ENCODE measurements at places on chromosomes 2 and 18.

DNA sequence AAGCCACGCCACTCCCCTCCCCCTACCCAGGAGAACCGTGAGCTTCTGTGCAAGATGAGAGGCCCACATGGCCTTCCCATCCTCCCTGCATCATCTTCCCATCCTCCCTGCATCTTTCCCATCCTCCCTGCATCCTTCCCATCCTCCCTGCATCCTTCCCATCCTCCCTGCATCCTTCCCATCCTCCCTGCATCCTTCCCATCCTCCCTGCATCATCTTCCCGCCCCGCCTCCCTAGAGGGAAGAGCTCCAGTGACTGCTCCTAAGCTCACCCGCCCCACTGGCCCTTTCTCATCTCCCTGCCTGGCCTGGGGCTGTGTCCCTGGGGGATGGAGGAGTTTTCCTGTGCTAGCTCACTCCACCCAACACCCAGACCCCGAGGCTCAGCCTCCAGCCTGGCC lies 93.3 kb upstream of the ASAP2 start:
- no peak for DNase-seq

- DNase-seq, result no peak
Measured at GRCh38 chr2:129730979-129731378, 248.5 kb upstream of the RAB6C start.

GRCh38 chr2:112728378-112729175 lies 7.8 kb downstream of the NT5DC4 start:
- DNase-seq, result peak; percentile 7

DNA sequence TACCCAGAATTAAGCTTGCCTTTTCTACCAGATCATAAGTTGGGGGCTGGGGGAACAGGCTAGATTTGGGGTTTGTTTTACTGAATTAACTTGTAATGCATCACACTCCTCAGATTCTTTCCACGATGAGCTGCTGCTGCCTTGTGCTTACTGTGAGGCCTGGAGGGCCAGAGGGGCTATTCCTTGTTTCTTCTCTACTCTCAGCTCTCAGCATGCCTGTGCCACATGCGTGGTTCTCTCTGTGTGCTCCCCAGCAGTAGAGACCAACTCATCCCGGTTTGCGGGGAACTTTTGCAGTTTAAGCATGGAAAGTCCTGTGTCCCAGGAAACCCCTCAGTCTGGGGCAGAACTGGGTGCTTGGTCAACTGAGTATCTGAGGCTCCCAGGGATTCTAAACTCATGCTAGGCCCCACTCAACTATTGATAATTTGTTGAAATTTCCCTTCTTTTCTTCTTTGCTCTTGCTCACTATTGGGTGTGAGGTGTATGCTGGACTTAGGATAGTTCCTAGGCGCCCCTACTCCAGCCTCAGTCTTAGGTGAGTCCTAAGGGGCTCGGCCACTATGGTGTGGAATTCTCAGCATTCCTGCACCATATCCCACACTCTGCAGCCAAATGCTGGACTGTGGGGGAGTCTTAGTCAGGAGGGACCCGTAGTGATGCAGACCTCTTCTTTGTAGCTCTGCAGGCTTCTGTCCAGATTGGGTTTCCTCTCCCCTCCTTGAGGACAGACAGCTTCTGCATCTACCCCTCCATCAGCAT lies 63.1 kb downstream of the SRD5A2 start:
- no peak for DNase-seq

- DNase-seq, result no peak
Measured at GRCh38 chr18:49416511-49416910, 43.9 kb downstream of the DYM start.

DNA sequence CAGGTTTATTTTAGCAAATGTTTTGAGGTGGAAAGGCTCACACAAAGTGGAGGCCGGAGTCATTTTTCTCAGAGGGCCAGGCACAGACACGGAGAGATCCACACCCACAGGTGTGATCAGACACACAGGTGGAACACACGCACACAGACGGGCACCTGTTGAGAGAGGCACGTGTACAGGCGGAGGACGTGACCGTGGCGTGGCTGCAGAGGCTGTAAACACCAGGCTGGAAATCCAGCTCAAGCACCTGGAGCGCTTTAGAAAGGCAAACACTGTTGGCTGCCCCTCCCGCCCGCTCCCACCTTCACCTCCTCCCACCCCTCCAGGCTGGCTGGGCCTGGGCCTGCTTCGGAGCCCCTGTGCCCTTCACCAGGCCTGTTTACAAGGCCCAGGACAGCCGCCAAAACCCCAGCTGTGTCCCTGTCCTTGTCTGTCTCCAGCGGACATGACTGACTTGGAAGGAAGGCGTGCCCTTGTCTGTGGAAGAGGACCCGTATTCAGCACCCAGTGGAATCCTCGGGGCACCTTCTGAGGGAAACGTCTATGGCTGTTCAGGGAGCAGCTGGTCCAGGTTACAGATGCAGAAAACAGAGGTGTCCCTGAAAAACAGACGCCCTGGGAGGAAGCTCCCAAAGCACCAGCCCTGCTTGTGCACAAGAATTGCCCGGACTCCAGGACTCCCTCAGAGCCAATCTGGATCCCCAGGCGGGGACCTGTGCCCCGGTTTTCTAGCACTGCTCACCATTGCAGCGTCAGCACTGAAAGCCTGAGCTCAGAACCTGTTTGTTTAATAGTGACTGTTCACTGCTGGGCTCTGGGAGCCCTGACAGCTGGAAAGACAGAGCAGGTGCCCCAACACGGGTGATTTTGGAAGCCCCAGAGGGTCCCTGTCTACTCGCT lies 134.3 kb upstream of the HAAO start:
- DNase-seq, result no peak

- DNase-seq, result no peak
Measured at GRCh38 chr2:45932278-45932975, 281.0 kb downstream of the PRKCE start.

DNA sequence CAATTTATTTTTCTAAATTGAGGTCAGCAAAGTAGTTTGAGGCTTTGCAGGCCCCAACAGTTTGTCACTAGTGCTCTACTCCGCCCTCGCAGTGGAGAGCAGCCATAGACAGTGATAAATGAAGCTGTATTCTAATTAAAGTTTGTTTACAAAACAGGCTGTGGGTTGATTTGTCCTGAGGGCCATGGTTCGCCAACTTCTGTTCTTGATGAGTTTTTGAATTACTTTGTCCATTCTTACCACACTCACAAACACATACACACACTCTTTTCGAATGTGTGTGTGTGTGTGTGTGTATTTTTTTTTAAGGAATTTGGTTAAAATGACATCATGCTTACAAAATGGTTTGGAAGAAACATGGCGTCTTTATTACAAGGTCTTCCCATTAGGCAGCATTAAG lies 68.6 kb downstream of the MTCL1 start:
- no peak for DNase-seq

GRCh38 chr2:171524018-171524401 lies 1.7 kb downstream of the CYBRD1 start:
- no peak for DNase-seq

GRCh38 chr18:46711444-46711863 lies 45.4 kb downstream of the ST8SIA5 start:
- DNase-seq, result no peak

DNA sequence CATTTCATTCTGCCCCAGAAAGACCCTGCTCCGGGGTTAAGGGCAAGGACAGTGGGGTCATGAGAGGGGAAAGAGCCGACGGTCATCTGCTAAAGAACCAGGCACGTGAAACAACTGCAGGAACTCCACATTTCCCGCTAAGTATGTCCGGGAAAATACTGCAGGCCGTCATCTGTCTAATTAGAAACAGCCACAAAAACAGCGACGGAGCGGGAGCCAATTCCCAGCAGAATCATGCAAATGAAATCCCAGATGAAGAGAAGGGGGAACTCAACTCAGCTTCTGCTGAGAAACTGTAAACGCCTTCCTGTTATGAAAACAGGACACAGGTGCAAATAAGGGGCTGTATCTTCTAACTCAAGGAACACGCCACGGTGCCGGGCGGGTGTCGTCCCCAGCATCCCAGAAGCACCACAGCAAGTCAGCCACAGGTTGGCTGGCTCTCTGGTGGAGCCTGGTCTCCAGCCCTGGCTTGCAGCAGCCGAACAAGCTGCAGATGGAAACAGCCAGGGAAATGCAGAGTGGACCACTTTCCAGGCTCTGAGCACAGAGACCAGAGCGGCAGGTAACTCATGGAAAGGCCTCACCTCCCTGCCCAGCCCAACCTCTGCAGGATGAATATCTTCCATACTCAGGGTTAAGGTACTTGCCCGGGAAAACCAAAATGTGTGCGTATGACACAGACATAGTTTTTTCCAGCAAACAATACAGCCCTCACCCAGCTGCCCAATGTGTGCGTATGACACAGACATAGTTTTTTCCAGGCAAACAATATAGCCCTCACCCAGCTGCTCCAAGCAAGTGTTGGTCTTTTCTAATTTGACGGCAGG lies 28.9 kb downstream of the PXDN start:
- DNase-seq, result no peak

All from activated T-helper 2 cell treated with anti-CD3 and anti-CD28 coated beads, Interferon-gamma antibody, Interleukin-2, Interleukin-4, amounts not matched to agents 10 μg/mL and 5 μg/mL and 100 μg/mL, durations not matched to agents 14 hours and 24 hours and 36 hours (primary cell).